Stimulated activated CD4-positive, alpha-beta T cell treated with anti-CD3 and anti-CD28 coated beads, Interleukin-2, amount 100 ng/mL, for 48 hours (primary cell): ENCODE measurements at places on chromosomes 11 and 22.

GRCh38 chr22:36860821-36861659 lies at the start of gene NCF4:
NCF4 (plus strand) TSS chr22:36861006; CDS start chr22:36861172, 166 bp downstream.
- DNase-seq = peak; percentile 31

DNA sequence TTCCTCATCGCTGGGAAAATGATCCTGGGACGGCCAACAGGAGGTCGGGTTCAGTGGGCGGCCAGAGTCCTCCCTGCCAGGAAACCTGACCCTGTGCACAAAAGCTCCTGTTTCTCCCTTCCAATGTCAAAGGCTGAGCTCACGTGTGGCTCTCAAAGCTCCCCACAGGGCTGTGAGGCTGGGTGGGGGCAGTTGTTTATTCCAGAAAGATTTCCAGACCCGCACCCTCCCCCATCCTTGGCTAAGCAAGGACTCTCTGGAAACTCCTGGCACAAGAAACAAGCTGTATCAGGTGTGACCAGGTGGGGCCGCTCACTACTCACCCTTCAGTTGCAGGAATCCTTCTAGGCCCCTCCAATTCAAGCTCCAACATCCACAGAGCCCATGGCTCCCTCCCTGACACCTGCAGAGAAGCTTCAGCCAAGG lies 131.9 kb downstream of the SHANK2 start:
- DNase-seq = no peak

DNA sequence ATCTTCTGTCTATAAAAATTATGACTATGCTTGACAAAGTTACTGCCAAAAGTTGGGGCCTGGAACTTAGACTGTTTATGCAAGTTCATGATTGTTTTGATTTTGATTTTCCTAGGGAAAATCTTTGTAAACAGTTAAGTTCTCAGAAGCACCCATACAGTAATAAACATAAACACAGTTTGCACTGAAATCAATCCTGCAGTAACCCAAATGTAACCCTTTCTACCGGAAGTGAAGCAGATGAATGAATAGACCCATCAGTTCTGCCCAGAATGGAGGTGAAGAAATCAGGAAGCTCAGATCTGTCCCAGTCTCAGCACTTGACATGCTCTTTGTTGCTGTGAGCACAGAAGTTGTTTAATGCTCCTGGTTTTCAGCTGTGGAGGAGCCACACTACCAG lies 24.6 kb upstream of the C11orf96 start:
- no peak for DNase-seq

- DNase-seq = no peak
Observed at GRCh38 chr11:108620958-108621772, 27.6 kb upstream of the EXPH5 start.

GRCh38 chr11:117345039-117345438 lies 17.4 kb downstream of the CEP164 start:
- no peak for DNase-seq

- no peak for DNase-seq
Observed at GRCh38 chr11:121550247-121551030, 97.7 kb upstream of the SORL1-AS1 start.

DNA sequence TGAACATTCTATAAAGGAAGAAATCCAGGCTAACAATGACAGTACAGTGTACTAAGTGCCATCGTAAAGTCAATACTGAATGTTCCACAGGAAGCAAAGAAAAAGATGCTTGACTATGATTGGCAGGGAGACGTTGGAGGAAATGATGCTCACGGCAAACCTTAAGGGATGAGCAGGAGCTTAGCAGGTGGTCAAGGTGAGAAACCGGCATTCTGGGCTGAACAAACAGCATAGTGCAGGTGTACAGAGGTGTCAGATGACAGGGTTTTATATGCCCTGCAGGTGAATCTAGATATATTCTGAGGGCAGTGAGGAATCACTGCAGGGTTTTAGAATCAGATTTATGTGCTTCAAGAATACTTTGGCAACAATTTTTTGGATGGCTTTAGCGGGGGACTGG lies 85.3 kb upstream of the HEPHL1 start:
- DNase-seq = no peak
